Activated T-helper 1 cell treated with anti-CD3 and anti-CD28 coated beads, Interleukin-2, amount 50 U/mL, for 16 hours (primary cell): ENCODE measurements at places on chromosomes 2 and 18.
A peak's percentile ranks its signal among the peaks of the same experiment; 100 is the strongest.

DNA sequence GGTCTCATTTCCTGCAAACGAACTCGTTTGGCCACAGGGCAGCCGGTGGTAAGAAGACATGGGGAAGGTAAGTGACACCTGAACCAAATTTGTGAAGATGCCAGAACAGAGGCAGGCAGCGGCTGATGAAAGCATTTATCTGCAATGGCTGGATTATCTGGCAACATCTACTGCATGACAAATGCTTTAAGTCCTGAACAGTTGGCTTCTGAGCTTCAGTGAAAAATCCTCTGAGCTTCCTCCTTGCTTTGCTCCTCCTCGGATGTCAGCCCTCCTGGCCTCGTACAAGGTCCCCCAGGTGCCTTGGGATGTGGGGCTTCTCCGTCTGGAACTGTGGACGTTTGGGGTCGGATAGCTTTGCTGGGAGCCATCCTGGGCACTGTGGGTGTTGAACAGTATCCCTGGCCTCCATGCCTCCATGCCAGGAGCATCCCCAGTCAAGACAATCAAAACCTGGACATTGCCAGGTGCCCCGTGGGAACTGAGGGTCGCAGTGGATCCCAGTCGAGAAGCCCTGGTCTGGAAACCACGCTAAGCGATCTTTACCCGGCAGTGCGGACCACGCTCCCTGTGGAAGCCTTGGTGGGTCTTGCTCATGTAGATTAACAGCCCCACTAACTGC, 49.3 kb downstream of the KCNG2 start:
- DNase-seq, result no peak

DNA sequence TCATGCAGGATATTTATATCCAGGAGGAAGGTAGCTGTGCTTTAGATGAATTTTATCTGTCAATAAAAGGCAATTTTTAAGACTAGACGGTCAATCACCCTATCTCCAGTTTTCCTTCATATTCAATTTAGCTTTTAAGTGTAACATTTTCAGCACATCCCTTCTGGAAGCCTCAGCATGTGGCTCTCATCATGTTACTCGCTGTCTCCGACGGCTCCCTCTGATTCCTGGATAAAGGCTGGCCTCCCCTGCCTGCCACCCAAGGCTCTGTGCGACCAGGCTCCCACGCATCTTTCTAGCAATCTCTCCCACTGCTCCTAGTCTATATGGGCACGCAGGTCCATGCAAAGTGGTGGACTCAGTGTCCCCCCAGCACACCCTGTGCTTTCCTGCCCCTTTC, 84.5 kb downstream of the MEP1B start:
- DNase-seq, result no peak

DNA sequence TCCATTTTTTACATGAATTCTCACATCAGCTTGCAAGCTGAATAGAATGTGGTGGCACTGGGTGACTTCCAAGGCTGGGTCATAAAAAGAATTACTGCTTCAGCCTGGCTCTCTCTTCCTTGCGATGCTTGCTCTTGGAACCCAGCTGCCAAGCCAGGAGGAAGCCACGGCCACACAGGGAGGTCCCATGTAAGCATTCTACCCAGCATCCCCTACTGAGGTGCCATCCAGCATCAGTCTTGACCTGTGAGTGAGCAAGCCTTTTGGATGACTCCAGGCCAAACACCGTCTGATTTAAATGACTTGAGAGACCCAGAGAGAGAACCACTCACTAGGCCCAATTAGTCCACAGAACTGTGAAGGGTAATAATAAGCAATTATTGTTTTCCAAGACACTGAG, 750.3 kb upstream of the RAB6C start:
- DNase-seq, result no peak

DNA sequence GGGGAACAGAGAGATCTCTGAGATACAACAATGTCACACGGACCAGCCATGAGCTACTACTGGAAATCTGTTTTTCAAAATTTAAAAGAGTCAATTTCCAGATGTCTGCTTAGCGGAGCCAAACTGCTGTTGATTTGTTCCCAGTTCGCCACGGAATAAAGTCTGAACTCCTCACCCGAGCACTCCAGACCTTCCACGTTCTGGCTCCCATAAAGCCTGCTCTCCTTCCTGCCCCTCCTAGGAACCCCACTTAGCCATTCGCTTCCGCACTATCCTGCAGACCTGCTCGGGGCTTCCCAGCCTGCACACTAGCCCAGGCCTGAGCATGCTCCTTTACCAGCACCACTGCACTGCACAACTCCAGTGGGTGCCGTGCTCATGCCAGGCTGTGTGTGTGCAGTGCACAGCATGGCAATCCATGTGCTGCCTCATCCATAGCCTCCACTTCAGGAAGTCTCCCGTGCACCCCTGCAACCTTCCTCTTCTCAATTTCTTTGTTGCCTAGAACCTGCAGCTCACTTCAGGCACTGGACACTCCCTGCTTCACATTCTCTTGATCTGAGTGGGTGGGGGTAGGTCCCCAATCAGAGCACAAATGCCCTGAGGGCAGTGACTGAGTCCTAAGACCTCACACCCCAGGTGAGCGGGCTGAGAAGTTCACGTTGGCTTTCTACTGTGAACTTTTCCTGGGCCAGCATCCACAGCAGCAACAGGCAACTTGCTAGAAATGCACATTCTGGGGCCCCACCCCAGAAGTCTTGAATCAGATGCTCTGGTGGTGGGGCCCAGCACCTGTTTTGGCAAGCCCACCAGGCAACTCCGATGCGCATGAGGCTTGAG, 53.7 kb downstream of the ZBTB7C start:
- no peak for DNase-seq

- DNase-seq, result no peak
These were observed 11.1 kb downstream of the CCL20 start for GRCh38 chr2:227824711-227825110.

- no peak for DNase-seq
These were observed 84.8 kb upstream of the GPC1 start for GRCh38 chr2:240350696-240351087.

- no peak for DNase-seq
These were observed 6.4 kb downstream of the ARL4C start for GRCh38 chr2:234490271-234491091.

DNA sequence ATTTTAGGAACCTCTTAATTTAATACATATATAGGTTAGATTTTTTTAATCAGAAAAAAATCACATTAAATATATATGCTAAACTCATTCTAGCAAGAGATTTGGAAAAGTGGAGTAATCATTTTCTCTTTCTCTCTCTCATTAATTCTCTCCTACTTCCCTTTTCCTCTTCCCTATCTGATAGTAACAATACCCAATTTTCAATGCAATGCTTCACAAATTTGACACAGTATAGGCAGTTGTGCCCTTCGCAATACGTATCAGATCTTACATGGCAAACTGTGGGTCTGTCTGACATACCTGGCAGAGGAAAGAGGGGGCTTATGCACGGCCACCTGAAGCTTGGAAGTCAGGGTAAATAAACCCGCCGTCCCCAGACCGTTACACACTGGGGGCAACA, 444.3 kb downstream of the NBAS start:
- no peak for DNase-seq

DNA sequence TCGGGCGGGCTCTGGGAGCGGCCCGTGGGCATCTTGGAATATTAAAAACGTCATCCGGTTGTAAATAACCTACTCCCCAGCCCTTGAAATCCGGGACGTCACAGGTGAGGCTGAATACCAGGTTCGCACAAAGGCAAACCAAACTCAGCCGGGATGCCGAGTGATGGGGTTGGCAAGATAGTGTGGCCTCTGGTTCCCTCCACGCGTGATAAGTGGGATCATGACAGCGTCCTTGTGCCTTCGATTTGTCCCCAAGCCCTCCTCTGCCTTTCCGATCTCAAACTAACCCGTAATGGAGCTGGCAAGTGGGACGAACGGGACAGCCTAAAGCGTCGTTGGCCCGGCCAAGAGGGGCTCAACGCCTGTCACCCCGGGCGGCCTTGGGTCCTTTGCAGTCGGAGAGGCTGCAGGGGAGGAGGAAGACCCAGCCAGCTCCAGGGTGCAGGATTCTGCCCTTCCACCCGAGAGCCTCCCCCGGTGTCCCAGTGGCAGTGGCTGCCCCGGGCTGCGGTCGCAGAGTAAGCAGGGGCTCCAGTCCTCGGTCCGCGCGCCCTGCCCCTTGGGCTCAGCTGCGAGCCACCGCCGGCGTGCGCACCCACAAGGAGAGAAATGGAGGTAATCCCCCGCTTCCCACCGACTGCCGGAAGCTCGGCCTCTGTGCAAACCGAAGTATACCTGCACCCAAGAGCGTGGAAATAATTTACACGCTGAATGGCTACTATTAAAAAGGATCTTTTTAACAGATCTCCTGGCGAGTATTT, 13.4 kb upstream of the PAX3 start:
- DNase-seq, result no peak

GRCh38 chr2:181037922-181038321, 57.5 kb downstream of the UBE2E3 start:
- no peak for DNase-seq

- no peak for DNase-seq
These were observed 12.0 kb downstream of the ONECUT2 start for GRCh38 chr18:57447154-57447621.

DNA sequence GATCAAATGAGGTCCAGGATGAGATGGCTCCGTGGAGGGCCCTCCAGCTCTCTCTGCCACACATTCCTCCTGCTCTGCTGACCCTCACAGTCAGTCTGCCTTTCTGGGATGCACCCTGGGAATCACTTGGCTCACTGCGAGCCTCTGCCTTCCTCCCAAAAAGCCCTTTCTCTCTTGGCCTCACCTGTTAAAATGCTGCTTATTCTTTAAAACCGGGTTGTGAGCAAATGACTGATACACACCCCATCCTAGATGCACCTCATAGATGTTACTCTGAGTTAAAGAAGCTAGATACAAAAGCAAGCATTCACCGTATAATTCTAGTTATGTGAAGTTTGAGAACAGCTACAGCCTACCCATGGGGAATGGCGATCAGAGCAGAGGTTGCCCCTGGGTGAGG, 167.7 kb upstream of the MYCN start:
- DNase-seq, result no peak

GRCh38 chr2:71934595-71935261, 212.9 kb downstream of the CYP26B1 start:
- no peak for DNase-seq

GRCh38 chr2:97718051-97718882, 4.9 kb downstream of the ZAP70 start:
- DNase-seq, result peak; percentile 49

- DNase-seq, result no peak
These were observed 126.6 kb downstream of the CNTNAP5 start for GRCh38 chr2:124151691-124152090.

DNA sequence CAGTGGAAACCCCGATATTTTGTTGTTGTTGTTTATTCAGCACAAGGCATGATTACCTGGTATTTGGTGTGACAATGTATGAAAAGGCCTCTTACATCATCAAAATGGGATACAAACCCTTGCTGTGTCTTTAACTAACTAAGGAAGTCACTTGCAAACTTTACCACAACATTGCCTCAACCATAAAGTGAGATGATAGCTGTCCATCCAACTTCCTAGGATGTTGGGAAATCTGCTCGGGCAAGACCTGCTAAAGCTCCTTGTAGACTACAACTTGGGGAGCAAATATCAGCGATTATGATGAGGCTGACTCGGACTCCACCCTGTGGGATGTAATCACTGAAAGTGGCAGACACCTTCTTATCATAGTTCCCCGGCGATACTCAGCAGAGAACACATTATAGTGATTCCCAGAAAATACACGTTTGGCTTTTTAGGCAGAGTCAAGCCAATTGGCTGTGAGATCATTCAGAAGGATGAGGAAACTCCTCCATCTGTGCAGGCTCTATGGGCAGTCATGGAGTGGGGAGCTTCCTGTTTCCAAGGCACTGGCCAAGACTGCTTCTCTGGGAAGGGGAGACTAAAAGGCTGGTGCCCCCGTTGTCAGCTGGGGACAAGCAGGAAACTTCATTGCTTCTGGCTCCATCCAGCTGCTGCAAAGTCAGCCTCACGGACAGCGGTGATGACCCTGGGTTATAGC, 289.0 kb downstream of the RNF144A start:
- DNase-seq, result no peak

DNA sequence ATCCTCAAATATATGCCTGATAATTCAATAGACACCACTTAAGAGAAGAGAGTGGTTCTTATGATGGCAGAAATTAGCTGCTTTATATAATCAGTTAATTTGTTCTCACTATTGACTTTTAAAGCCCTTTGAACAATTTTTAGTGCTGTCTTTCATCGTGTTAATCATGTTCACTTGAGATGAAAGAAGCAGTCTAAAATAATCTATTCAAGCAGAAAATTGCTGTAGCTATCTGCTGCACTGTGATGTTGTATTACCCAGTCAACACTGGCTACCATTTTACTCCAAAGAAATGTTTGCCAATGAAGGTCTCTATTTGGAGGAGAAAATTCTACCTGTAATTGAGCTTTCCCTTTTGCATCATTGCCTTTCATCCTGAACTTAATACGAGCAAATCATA, 459.8 kb upstream of the FSIP2 start:
- DNase-seq, result no peak

- DNase-seq, result no peak
These were observed 26.9 kb upstream of the ASAP2 start for GRCh38 chr2:9179572-9180201.
